Heart left ventricle (tissue), 16 donors: ENCODE measurements at places on chromosomes 5 and 9.

- no peak for DNase-seq
These were observed 517.0 kb downstream of the CCDC171 start for GRCh38 chr9:16069671-16070454.

DNA sequence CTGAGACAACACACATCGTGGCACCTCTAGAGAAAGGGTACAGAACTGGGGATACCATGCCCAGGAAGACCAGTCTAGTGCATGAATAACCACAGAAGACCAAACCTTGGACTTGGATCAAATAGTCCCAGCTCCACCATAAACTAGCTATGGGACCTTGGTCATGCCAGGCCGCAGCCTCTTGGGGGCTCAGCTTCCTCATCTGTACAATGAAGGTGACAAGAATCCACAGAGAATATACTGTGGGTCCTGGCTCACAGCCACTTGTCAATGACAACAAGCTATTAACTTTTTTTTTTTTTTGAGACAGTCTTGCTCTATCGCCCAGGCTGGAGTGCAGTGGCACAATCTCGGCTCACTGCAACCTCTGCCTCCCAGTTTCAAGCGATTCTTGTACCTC is 3.9 kb downstream of the KYAT1 start:
- DNase-seq: no peak

- DNase-seq: no peak
These were observed 2.0 kb downstream of the FBXL17 start for GRCh38 chr5:108379722-108380530.

DNA sequence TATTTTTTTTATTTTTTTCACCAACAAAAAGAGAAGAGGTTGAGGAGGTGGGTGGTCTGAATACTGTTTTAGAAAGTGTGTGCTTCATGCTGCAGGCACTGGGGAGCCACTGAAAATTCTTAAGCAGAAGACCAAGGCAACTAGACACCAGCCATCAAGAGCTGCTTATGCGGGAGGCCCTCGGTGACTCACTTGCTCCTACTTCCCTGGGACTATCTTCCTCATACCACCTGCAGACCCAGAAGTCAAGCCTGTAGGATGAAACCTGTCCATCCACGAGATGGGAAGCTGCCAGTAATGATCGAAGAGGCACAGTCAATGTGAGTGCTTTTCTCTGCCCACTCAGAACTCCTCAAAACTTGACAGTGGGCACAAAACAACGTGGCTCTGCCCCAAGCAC is 125.8 kb upstream of the SLC44A1 start:
- no peak for DNase-seq
